Stimulated activated CD4-positive, alpha-beta T cell treated with anti-CD3 and anti-CD28 coated beads, Interleukin-12 subunit alpha, Interleukin-12 subunit beta, amount 100 ng/mL, for 24 hours (primary cell): ENCODE measurements at places on chromosomes 11 and 22.
A peak's percentile ranks its signal among the peaks of the same experiment; 100 is the strongest.

- DNase-seq: no peak
These were observed 181.1 kb upstream of the SESN3 start for GRCh38 chr11:95412074-95412473.

DNA sequence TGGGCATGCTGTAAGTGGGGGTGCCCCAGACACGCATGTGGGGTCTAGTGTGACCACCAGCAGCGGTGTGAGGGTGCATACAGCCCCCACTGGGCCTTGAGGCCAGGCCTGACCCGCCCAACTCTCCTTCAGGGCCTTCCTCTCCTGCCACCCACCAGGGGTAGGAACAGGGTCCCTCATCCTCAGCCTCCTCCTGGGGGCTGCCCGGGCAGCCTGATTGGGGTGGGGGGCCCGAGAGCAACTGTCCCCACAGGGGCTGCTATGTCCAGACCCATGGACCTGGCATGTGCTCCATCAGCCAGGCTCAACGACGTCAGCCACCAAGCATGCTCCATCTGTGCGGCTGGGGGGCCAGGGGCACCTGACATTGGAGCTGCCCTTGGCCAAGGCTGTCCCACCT is 27.2 kb downstream of the RTN4R start:
- no peak for DNase-seq

- no peak for DNase-seq
These were observed 495.0 kb downstream of the BRD1 start for GRCh38 chr22:49332691-49333090.

- no peak for DNase-seq
These were observed 4.7 kb upstream of the GRAMD1B start for GRCh38 chr11:123425367-123425766.

DNA sequence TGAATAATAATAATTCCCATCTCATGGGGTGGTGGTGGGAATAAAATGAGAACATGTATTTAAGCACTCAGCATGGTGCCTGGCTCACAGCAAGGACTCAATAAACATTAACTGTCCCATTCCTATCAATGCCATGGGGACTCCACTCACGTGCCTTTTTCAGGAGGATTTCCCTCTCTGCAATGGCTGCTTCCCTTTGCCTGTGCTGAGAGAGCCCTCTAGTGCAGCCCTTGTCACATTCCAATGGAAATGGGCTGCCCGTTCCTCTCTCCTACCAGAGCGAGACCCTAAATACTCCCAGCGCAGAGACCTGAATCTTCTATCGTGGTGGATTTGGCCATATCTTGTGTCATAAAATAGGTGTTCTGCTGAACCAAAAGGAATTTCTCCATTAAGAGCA is 621.5 kb upstream of the B3GAT1 start:
- no peak for DNase-seq

GRCh38 chr11:62124186-62125113 is 639 bp downstream of the INCENP start:
- peak; percentile 29 for DNase-seq

- DNase-seq: no peak
These were observed 713 bp upstream of the ANKK1 start for GRCh38 chr11:113386866-113387265.

- no peak for DNase-seq
These were observed 57.4 kb upstream of the BMAL1 start for GRCh38 chr11:13220148-13220547.

DNA sequence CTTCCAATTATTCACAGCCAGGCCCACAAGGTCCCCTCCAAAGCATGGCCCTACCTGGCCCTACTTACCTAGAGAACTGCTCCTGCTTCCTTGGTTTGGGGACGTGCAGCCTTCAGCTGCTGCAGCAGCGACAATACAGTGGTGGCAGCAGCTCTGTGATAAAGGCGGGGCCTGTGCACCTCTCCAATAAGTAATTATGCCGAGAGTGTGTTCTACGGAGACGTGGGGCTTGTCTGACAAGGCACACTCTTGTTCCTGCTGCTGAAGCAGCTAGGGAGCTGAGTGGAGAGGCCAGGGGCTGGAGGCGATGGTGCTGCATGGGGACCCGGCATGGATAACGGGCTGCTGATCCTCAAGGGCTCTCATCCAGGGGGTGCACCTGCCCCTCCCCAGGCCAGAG is 98.0 kb upstream of the THY1 start:
- no peak for DNase-seq

- no peak for DNase-seq
These were observed 118.2 kb downstream of the ABTB2 start for GRCh38 chr11:34239465-34240149.
